ENCODE measurements at places on chromosomes 11 and 22. TPM values are rescaled to one million over a fixed set of nuclear protein-coding genes. Genes with fewer than 3 reads are reported as not detected.

The PGAP2 gene
- 6.8 TPM for total RNA-seq

The MEI1 gene
- 0.42 TPM for total RNA-seq

- DNase-seq = peak; percentile 52
These were observed 58.2 kb downstream of the ACER3 start for GRCh38 chr11:76918941-76919386.

DNA sequence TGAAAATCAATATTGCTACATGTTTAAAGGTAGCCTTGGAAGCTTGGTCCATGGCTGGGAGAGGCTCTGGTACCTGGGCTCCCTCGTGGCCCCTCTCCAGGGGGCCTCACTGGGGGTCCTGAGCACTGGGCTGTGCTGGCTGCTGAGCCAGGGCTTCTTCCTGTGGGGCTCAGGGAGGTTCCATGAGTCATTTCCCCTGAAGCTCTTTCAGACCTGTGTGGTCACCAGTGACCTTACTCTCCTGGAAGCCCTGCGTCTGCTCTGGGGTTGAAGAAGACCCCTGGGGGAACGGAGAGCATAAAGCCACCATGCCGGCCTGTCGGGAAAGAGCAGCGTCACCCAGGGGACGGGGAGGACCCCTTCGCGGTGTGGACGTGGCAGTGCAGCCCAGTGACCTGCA is 389.0 kb downstream of the TBC1D22A start:
- DNase-seq = peak; percentile 80

DNA sequence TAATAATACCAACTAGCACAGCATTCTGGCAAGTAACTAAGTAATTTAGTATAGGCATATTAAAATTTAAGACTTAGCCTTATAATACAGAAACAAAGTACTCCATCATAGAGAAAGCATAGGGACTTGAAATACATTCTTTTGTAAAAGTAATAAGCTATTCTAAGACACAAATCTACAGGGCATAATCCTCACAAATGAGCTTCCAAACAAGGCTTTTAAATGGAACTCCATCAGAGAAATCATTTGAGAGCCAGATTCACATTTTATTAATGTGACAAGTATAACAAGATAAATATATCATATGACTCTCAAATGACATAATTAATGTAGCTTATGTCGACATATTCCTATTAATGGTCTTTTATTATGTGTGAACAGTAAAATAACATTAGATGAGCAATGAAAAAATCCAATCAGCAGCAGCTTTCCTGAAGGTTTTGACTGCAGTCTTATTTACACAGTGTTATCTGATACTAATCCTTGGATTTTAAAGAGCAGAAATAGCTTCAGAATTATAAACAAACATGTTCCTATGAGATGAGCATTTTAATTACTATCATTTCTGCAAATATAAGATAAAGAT is 241.4 kb downstream of the TTC28 start:
- no peak for DNase-seq

The SMCO4 gene
- total RNA-seq = 27.5 TPM

The ENTHD1 gene
- not detected for total RNA-seq

DNA sequence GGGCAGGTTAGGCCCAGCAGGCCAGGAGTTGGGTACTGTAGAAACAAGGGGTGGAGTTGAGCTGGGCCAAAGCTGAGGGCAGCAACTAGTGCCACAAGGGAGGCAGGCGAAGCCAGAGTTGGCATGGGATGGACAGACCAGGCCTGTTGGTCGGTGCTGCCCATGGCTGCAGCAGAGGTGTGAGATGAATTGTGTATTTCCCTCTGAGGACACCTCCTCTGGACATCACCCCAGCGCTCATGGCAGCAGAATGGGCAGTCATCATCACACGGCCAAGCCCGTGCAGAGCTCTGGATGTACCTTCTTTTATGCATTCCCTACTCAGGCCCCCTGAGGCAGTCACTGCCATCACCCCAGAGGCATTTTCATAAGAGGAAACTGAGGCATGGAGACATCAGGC is 20.3 kb downstream of the TAB1 start:
- DNase-seq = no peak

- no peak for DNase-seq
These were observed 12.3 kb downstream of the IFT27 start for GRCh38 chr22:36763576-36763975.

GRCh38 chr11:112810951-112811350 is 150.3 kb upstream of the NCAM1 start:
- no peak for DNase-seq

The IFT27 gene
- total RNA-seq = 18.9 TPM

GRCh38 chr11:63922673-63923192 is 5.8 kb upstream of the RCOR2 start:
- no peak for DNase-seq

All from Daoy (cell line).